ENCODE measurements at places on chromosomes 4 and X.
A peak's percentile ranks its signal among the peaks of the same experiment; 100 is the strongest.

- no peak for DNase-seq
These were observed 49.1 kb downstream of the DHRSX start for GRCh38 chrX:2451501-2452316.

- DNase-seq = no peak
These were observed 105.1 kb downstream of the NFKB1 start for GRCh38 chr4:102606261-102606660.

- no peak for DNase-seq
These were observed 73.3 kb downstream of the LIMCH1 start for GRCh38 chr4:41611124-41611838.

- no peak for DNase-seq
These were observed 670.1 kb upstream of the LCORL start for GRCh38 chr4:18691431-18692200.

DNA sequence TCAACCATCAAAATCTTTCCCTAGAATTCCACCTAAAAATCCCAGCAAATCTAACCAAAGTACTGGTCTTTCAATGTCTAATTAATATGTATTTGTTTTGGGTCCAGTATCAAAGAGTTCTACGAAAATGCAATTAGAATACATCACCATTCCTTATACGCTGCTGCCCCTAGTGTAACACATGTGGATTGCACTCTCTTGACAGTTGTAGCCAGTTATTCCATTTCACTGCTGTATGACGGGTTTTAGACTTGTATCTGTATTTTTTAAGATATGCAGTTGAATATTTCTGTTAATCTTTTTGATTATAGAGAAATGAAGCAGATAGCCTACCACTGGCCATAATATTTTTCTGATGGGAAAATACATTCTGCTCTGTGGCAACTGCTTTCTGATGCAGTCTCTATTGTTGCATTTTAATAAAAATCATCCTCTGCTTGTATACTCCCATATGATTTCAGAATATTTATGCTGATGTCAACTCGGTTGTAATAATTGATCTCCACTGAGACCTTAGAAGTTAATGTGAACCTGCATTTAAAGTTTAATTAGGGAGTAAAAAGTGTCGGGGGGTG lies 17.1 kb upstream of the PAGE2B start:
- no peak for DNase-seq

DNA sequence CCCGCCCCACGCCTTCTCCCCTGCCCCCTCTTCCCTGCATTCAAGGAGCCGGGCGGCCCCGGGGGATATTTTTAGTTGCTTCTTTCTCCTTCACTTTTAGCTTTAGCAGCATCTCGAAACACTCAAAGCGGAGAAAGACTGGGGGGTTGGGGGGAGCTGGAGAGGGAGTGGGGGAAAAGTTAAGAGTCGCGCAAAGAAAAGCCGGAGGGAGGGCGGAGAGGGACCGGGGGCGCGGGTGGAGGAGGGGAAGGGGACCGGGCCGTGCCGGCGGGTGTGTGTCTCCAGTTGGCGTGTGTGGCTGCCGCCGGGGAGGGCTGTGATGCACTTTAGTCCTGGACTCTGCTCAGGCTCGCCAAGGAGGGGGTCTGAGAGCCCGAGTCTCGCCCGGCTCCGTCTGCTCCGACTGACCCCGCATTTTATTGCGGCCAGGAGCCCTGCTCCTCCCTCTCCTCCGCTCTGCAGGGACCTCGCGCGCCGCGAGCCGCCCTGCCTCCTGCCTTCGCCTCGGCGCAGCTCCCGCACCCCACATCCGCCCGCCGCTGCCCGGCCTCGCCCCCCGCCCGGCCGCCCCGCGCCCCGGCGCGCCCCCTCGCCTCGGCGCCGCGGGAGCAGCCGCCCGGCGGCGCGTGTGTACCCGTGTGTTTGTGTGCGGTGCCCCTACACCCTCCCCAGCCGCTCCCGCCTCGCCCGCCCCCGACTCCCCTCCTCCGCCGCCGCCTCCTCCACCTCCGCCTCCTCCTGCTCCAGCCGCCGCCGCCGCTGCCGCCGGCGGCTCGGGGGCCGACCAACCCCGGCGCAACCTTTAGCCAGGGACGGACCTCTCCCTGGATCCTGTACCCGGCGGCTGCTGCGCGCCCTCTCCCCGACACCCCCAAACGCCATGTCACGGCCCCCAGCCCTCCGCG lies 1.4 kb downstream of the ZNF827 start:
- DNase-seq = no peak

DNA sequence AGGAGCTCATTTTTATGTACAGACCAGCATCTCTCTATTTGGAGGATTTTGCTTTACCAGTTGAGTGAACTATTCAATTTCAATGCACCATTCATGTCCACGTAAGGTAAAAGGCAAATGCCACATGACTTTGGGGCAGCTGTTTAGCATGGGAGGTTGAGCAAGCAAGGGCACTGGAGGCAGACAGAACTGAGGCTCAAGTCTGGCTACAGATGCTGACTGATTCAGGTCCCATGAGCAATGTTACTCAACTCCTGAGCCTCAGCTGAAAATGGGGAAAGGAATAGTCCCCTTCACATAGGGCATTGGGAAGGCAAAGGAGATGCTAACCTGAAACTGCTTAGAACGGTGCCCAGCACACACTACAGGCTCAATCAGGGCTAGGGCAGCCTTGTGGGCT lies 93.0 kb upstream of the MTM1 start:
- DNase-seq = no peak

DNA sequence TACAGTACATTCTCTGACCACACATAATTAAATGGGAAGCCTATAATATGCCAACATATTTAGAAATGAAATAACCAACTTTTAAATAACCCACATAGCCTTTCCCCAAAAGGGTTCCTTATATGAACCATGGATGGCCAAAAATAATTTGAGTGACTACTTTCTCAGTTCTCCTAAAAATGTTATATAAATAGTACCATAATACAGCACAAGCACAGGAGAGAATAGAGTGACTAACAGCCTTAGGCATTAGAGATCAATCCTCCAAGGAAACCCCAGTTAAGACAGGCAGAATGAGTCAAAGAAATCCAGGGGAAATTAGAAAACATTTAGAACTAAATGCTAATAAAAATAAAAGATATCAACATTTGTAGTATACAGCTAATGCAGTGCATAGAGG lies 50.2 kb downstream of the ANKRD17 start:
- DNase-seq = no peak

- no peak for DNase-seq
These were observed 13.4 kb downstream of the CFAP97 start for GRCh38 chr4:185190306-185190856.

DNA sequence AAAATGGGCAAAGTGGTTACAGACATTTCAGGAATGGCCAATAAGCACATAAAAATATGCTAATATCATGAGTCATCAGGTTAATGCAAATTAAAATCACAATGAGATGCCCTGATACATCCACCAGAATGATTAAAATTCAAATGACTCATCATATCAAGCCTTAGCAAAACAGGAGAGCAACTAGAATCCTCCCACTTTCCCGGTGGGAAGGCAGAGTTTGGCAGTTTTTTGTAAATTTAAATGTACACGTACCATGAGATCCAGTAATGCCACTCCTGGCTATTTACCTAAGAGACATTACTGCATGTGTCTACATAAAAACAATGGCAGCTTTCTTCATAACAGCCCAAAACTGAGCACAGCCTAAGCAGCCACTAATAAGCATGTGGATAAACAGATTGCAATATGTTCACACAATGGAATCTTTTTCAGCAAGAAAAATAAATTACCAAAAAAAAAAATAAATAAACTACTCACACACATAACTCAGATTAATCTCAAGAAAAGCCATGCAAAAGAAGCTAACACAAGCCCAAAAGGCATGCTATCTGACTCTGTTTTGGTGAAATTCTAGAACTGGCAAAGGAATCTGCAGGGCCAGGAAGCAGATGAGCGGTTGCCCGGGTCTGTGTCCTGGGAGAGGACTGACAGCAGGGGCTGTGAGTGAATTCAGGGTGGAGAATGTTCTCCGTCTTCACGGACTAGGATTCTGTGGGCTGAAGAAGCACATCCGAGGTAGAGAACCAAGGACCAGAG lies 48.8 kb downstream of the AFAP1 start:
- no peak for DNase-seq

DNA sequence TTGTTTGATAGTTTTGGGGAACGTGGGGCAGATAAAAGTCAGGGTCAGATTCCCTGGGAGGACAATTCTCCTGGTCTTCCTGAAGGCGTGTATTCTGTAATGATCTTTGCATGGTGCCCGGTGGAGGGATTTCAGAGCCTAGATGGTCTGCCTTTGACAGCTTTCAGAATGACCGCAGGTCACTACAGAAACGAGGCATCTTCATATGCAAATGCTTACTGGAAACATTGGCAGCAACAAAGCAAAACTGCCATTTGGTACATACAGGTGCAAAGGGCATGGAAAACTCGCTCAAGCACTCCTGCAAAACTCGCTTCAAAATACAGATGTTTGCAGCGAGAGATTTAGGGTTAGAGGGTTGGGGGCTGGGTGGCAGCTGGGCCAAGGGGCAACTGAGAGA lies 8.8 kb downstream of the C4orf50 start:
- DNase-seq = no peak

- no peak for DNase-seq
These were observed 148.0 kb upstream of the STX18 start for GRCh38 chr4:4689694-4690440.

- no peak for DNase-seq
These were observed 54.4 kb downstream of the TAPT1 start for GRCh38 chr4:16171831-16172230.

- DNase-seq = no peak
These were observed 669 bp upstream of the PPARGC1A start for GRCh38 chr4:23890369-23891063.

DNA sequence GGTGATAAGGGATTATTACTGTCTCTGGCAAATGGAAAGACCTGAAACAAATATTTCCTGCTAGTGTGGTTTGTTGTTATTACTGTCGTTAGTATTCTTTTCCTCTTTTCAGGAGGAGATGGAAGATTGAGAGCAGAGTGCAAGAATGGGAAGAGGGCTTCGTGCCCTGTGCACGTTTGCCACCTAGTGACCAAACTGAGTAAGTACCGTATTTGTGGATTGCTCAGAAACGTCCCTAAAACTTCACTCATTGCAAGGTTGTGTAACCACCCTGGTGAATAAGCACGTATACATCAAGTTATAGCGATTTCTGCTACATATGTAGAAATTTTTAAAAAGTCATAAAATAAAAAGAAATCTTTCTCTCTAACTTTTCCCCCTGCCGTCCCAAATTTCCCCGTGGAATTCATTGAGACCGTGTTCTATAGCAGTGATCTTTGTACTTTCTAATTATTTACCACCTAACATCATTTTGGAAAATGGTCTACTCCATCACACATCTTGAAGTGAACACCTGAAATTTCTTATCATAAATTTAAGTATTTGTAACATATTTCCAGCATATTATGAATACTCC lies 24.3 kb downstream of the LINC00632 start:
- DNase-seq = no peak

GRCh38 chr4:87007528-87008446 lies 73.0 kb downstream of the AFF1 start:
- no peak for DNase-seq

- DNase-seq = no peak
These were observed 73.0 kb upstream of the ADGRG2 start for GRCh38 chrX:19195243-19195610.

- no peak for DNase-seq
These were observed 188.4 kb upstream of the ANK2 start for GRCh38 chr4:112860830-112861690.

- peak; percentile 51 for DNase-seq
These were observed 71.0 kb downstream of the MTHFD2L start for GRCh38 chr4:74228691-74229640.

DNA sequence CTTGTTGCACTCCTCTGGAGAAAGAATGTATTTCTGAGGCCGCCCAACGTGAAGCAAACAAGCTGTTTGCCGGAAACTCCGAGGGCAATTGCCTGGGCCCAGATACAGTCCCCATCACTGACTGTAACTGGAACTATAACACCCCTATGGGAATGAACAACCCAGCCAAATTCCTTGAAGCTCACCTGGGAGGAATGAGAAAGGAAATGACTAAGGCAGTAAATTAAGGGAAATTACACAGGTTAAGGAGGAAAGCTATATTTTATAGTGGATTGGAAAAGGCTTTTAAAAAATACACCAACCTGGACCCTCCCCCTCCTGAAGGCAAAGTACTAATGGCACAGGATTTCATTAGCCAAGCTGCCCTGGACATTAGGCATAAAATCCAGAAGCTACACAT lies 11.7 kb upstream of the HERC5 start:
- DNase-seq = no peak

GRCh38 chr4:120228086-120228485 lies 161.4 kb upstream of the MAD2L1 start:
- DNase-seq = no peak

- DNase-seq = peak; percentile 25
These were observed 66.7 kb downstream of the COQ2 start for GRCh38 chr4:83217721-83218522.

- no peak for DNase-seq
These were observed 443.4 kb downstream of the BCOR start for GRCh38 chrX:39654183-39654925.

GRCh38 chr4:62131049-62131448 lies 930.9 kb downstream of the ADGRL3 start:
- DNase-seq = no peak

- no peak for DNase-seq
These were observed 119.7 kb downstream of the NFKB1 start for GRCh38 chr4:102620697-102621497.

GRCh38 chrX:106899276-106899675 lies 3.9 kb downstream of the RIPPLY1 start:
- no peak for DNase-seq

DNA sequence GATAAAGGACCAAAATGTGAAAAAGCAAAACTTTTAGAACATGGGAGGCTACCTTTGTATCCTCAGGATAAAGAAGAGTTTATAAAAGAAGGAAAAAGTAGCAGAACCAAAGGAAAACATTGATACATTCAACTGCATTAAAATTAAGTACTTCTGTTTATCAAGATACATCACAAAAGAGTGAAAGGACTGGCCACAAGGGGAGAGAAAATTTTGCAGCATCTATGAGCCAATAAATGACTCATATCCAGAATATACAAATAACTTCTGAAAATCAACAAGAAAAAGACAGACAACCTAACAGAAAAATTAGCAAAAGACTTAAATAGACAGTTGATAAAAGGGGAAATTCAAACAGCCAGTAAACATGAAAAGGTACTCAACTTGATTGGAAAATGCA lies 177.1 kb downstream of the RBMX2 start:
- no peak for DNase-seq

GRCh38 chr4:135724421-135724820 lies 1522.8 kb upstream of the PABPC4L start:
- no peak for DNase-seq

GRCh38 chr4:648579-649292 lies 23.4 kb downstream of the PDE6B start:
- no peak for DNase-seq

DNA sequence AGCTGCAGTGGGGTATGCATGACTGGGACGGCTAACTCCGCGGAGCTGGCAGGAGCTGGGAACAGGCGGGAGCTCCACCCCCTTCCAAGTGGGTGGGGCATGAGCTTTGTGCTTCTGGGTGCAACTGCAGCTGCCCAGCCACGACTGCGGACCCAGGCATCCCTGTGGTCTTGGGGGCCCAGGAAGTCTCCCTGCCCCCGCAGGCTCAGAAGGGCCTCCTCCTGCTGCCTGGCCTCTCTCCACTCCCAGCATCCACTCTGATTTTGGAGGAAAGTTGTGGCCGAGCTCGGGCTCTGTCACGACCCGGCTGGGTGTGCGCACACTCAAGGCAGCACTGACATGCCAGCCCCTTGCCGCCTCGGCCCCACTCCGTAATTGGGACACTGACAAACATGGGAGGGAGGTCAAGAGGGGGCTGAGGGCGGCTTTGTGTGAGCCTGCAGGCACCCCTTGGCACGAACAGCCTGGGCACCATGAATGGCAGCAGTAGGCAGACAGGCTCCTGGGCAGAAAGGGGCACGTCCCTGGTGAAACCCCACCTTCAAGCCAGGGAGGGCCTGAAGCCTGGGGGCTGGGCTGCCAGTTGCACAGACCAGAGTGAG lies 822.6 kb downstream of the GLUD2 start:
- DNase-seq = no peak
